ENCODE measurements at places on chromosomes 13 and 19.

DNA sequence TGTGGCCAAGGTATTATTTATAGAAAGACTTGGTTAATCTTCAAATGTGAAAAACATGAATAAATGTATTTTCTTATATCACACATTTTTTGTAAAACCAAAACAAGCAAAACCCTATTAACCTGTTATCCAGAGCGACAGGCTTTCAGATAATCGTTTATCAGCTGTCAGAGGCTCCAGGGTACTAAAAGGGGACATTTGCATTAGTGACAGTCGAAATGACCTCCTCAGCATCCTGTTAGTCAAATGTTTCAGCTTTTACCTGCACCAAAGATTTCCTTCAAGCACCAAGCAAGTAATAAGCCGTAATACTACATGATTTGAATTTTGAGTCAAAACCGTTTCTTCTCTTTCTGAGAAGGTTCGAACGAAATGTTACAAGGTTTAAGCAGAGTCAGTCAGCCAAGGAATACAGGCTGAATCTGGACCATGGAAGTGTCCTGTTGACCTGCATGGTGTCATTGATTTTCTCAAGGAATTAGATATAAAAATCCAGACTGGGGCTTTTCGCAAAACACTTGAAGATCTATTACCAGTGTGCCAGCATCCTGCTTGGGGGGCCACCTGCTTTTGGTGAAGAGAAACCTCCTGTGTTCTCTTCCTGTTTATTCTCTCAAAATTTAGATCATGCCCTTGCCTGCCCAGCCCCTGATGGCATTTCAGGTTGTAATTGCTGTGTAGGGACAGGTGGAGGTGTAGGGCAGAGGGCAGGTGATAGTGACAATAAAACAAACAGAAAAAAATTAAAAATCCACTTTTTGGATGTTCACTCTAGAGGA is 11.3 kb upstream of the RFC3 start:
- DNase-seq = no peak

- DNase-seq = no peak
Measured at GRCh38 chr19:13195678-13196077, 45.5 kb downstream of the IER2 start.

- DNase-seq = no peak
Measured at GRCh38 chr13:99760456-99760855, 211.1 kb downstream of the ZIC5 start.

GRCh38 chr13:100022798-100023197 is 41.2 kb downstream of the ZIC2 start:
- DNase-seq = no peak

GRCh38 chr19:51441410-51442390 is 16.6 kb downstream of the SIGLEC8 start:
- DNase-seq = no peak

GRCh38 chr13:91303031-91303430 is 44.5 kb upstream of the MIR17HG start:
- no peak for DNase-seq

- DNase-seq = peak; percentile 79
Measured at GRCh38 chr19:18204394-18205199, 755 bp upstream of the RAB3A start.

- no peak for DNase-seq
Measured at GRCh38 chr13:27712421-27712820, 79.9 kb upstream of the GSX1 start.

- no peak for DNase-seq
Measured at GRCh38 chr13:94056362-94056990, 423.0 kb downstream of the DCT start.

GRCh38 chr13:90984756-90985155 is 362.7 kb upstream of the MIR17HG start:
- no peak for DNase-seq

Data from NCI-H1930 (cell line).